Suppressor macrophage (primary cell): ENCODE measurements at places on chromosomes 6 and 20.

DNA sequence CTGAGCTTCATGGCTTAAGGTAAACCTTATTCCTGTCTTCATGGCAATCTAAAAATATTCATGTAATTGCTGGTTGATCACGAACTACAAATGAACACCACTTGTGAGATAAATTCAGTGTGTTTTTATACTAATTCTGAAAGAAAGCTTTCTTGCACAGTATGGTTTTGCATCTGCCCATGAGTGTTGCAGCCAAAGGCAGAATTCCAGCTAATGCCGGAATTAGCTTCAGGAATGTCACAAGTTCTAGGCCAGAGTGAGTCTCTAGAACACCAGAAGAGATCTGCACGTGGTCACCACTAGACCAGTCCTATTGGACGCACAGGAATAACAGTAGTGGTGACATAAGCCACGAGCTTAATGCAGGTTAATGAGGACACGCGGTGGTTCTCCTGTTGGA is 223.7 kb downstream of the CDH4 start:
- DNase-seq, result no peak

GRCh38 chr20:6468423-6469116 is 298.9 kb upstream of the BMP2 start:
- DNase-seq, result no peak

DNA sequence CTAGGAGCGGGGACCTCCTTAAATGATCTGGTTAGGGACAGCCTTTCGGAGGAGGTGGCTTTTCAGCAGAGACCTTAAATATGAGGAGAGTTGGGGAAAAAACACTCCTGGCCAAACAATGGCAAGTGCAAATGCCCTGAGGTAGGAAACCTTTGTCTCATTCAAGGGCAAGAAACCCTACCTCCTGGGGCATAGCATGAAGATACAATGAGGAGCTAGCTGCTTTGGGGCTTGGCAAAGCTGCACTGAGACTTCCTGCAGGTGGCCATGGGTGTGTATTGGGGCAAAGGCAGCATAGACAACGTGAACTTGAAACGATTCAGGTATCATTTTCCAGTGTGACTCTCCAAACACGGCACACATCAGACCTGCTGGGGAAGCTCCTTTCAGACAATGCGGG is 30.7 kb downstream of the PMEPA1 start:
- DNase-seq, result no peak

DNA sequence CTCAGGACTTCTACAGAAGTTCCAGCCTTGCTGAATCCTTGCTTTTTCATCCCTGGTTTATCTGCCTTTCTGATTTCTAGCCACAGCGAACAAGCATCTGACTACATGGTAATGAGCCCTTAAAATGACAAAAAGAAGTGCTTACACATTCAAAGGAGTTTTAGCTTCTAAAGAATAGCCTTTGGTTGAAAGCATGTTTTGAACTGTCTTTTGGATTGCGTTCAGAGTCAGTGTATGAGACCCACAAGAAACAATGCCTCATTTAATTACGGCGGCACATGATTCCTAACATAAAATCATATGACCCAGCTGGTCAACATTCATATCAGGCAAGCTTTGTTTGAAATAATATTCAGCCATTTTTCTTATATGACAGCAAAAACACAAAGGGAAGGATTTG is 784.2 kb downstream of the KIF16B start:
- DNase-seq, result no peak

DNA sequence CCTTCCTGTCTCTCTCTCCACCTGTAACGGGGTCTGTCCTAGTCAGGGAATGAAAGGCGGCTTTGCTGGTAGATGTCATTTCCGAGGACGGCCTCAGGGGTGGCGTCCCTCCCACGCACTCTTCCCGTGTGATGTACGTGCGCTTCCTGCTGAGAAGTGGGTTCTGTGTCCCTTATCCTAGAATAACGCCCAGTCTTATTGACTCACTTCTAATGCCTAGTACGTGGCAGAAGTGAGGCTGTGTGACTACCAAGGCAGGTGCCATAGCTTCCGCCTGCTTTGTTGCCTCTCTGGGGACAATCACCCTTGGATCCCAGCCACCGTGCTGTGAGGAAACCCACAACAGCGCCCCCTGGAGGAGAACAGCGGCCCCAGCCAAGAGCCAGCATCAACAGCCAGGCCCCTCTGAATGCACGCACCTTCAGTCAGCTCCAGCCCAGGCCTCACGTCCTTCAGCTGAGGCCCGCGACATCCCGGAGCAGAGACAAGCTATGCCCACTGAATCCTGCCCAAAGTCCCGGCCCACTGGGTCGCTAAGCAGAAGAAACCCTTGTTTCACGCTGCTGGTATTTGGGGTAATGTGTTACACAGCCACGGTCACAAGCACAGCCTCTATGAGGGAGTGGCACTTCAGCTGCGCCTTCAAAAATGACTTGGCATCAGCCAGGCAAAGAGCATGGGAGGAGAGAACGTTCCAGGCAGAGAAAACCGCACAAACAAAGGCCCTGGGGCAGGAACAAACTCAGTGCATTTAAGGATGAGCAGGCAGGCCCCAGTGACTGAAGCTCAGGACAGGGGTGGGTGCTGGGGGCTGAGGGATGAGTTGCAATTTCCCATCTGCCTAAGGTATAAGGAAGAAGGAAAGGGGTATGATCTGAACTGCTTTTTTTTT is 224.2 kb downstream of the NFATC2 start:
- peak; percentile 53 for DNase-seq

DNA sequence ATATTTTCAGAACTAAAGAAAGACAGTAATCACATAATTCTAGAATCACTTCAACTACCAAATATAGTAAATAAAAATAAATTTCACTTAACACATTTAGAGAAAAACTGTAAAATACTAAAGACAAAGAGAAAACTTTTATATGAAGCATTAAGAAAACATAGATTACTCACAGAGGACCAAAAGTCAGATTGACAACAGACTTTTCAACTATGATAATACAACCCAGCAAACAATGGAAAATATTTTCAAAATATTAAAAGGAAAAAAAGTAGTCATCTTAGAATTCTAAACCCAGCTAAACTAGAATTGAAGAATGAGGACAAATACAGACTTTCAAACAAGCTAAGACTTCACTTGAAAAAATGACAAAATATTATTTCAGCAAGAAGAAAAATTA is 164.8 kb upstream of the ARID1B start:
- no peak for DNase-seq

- DNase-seq, result no peak
Measured at GRCh38 chr20:49280463-49281058, 2.7 kb upstream of the ZNFX1 start.

DNA sequence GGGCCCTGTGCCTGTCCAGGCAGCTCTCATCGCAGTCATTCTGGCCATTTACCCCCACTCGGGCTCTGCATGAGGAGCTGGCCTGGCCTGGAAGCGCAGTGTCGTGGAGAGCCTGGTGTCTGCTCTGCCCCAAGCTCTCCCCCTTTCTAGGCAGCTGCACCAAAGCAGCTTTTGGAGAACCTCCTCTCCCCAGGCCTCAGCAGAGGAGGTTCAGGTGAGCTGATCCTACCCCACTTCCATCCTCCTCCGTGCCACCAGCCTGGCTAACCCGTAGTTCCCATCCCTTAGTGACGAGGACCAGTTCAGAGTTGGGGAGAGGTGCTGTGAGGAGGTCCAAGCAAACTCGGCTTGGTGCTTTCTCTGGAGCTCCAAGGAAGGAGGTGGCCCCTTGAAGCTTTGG is 30.5 kb upstream of the PHACTR3 start:
- DNase-seq, result no peak

DNA sequence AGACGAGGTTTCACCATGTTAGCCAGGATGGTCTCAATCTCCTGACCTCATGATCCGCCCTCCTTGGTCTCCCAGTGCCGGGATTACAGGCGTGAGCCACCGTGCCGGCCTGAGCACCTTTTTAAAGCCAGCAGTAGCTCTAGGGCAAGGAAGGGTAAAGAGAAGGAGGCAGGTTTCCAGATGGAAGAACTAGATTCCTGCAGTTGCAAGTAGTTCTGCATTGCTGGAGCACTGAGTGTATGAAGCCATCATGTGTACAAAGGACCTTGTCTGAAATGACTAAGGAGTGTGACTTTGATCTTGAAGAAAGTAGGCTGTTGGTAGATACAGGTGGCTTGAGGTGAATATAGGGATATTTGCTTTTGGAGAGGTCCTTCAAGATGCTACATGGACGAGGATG is 4.2 kb downstream of the OR2A4 start:
- no peak for DNase-seq

- DNase-seq, result no peak
Measured at GRCh38 chr6:143734641-143735063, 56.9 kb downstream of the PHACTR2 start.

DNA sequence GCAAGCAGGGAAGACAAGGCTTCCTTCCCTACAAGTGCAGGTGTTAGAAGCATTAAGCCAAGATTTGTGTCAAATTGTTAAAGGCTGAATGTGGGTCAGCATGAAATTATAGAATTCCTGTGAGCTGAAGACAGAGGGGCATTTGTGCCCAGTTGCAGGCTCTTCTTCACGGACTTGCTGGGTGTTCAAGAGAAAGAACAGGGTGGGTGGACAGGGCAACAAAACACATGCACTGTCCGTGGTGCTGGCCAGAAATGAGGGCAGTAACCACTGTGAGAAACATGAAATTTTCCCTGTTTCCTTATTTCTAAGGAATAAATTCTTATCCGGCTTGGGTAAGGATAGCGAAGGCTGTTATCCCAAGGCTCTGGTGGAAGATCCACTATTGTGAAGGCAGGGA is 579.5 kb upstream of the HTR1E start:
- DNase-seq, result no peak

- no peak for DNase-seq
Measured at GRCh38 chr20:43306837-43307236, 117.1 kb upstream of the PTPRT start.

DNA sequence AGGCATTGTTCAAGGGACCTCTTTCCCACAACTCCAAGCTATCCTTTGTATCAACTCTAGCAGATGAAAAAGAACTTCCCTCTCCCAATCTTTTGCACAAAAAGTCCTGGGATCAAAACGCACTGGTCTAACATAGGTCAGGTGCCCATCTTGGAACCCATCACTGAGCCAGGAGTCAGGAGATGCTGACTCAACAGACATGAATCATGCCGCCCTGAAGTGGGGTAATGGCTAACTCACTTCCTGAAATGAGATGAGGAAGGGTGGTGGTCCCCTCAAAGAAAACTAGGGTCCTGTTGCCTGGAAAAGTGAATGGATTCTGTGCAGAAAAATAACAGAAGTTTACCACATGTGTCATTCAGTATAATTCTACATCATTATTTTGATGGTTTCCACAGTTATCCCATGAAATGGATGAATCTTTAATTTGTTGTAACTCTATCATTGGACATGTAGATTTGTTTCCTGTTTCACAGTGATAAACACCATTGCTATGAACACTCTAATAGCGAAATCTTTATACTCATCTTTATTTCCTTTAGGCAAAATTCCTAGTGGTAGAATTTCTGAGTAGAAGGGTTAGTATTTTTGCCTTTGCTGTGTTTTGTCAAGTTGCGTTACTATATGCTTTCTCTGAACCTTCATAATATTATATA is 151.3 kb downstream of the SLC16A10 start:
- peak; percentile 84 for DNase-seq

GRCh38 chr6:36685926-36686667 is 7.6 kb downstream of the CDKN1A start:
- peak; percentile 75 for DNase-seq

DNA sequence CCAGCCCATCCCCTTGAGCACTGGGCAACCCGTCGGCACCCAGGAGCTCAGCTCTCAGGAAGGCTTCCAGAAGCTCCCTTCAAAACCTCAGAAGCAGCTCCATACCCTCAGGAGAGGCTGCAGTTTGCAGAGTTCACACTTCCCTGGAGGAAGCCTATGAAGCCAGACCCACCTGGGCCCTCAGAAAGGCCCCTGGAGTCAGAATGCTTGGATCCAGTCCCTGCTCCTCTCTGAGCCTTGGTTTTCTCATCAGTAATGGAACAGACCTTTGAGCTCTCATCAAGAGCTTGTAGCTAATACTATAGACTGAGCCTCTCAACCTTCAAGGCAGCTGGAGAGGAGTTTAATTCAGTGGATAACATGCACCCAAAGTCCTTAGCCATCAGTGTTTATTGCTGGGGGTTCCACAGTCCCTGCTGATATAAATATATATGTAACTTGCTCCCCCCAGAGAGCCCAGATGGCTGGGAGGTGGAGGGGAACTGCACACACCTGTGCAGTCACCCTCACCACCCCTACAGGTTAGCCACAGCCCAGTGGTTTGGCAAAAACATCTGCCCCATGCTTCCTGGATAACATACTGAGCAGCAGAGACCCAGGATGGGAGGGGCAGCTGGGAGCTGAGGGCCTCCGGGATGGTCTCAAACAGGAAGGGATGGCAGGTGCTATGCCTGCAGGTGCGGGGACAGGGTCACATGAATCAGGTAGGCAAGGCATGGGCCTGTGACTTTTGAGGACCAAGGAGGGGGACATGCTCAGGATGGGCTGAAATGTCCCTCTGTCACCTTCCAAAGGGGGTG is 120.1 kb downstream of the SNX5 start:
- no peak for DNase-seq

- no peak for DNase-seq
Measured at GRCh38 chr20:32072168-32072750, 20.2 kb downstream of the HCK start.

- DNase-seq, result no peak
Measured at GRCh38 chr6:105483492-105483891, 80.6 kb upstream of the PREP start.

DNA sequence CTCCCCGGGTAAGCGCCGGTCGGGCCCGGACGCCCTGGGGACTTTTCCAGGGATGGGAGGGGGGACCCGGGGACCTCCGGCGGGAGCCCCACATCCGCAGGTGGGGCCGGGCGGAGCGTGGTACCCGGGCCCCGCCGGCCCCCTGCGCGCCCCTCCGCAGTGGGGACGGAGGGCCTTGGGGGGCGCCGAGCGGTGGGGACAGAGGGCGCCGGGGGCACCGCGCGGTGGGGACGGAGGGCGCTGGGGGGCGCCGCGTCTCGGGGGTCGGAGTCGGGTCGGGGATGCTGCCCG is 270 bp downstream of the PLEKHG1 start:
- no peak for DNase-seq

DNA sequence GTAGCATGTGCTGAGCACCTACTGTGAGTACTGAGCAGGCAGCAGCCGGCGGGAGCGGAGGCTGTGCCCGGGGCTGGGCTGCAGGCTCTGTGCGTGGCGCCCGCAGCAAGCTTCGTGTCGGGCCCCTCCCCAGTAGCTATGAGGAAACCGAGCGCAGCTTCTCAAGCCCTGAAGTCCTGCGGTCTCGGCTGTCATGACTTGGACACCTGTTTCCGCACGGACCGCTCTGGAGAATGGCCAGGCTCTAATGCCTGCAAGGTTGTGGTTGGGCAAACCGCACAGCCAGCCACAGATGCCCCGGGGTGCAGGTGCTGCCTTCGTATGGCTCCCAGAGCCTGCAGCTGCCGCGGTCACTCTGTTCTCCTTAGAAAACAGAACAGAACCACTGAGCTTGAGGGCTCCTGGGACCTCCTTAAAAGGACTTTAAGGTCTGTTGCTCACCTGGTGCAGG is 33.7 kb downstream of the PYGB start:
- no peak for DNase-seq

DNA sequence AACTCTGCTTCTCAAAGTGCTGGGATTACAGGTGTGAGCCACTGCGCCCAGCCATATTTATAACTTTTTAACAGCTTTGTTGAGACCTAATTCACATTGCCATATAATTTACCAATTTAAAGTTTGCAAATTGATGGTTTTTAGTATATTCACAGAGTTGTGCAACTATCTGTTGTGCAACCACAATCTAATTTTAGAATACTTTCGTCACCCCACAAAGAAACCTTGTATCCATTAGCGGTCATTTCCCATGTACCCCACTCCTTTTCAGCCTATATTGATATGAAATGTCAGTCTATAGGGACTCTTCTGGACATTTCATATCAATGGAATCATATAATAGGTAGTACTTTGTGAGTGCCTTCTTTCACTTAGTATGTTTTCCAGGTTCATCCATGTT is 55.8 kb downstream of the FOXO3 start:
- DNase-seq, result peak; percentile 56
